ENCODE measurements at places on chromosomes 2 and 18.

DNA sequence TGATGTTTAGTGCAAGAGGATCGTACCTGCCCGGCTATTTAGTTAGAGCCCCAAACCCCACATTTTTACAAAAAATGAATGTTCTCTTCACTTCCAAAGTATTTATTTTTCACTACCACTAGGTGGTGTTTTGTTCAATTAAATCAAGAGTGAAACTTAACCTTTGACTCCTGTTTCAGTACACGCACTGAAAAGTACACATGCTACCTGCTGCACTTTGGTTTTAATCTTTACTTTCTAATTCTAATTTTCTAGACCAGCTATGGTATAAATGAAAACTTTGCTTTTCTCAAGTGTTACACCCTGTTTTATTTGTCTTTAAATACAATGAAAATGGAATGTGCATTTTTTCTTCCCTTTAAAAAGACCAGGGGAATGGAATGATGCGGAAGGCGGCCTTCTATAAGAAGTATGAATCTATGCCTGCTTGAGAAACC, 31.4 kb upstream of the CHN1 start:
- DNase-seq: peak; percentile 47

DNA sequence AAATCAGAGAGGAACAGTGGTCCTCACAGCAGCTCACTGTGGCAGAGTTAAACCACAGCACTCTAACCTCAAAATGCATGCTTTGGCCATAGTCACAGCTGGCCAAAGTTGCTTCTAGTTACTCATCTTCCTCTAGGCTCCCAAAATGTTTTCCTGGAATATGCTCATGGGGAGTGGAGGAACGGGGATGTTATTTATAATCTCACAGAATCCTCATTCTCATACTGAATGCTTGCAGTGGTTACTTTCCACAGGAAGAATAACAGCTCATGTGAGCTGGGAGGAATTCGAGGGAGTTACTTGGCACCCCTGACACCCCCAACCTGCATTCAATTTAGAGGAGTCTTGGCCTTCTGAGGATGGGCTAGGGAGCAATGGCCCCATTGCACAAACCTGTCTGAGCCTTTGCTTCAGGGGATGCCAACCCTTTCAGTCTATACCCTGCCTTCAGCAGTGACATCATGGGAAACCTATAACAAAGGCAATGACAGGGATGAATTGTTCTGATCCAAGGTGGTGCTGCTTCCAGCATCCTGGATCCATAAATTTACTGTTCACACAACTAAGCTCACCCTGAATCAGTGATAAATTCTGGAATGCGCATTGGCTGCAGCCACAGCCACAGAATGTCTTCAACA, 22.4 kb upstream of the CCBE1 start:
- no peak for DNase-seq

DNA sequence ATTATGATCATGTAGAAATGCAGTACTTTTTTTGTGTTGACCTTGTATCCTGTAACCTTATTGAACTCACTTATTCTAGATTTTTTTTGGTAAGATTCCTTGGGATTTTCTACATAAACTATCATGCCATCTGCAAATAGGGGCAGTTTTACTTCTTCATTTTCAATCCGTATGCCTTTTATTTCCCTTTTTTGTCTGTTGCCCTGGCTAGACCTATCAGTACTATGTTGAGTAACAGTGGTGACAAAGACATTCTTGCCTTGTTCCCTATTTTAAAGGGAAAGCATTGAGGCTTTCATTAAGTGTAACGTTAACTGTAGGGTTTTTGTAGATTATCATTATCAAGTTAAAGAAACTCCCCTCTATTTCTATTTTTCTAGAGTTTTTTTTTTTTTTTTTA, 92.3 kb downstream of the LYPD1 start:
- DNase-seq: no peak

- no peak for DNase-seq
Observed at GRCh38 chr2:32835148-32835547, 111.6 kb upstream of the LTBP1 start.

DNA sequence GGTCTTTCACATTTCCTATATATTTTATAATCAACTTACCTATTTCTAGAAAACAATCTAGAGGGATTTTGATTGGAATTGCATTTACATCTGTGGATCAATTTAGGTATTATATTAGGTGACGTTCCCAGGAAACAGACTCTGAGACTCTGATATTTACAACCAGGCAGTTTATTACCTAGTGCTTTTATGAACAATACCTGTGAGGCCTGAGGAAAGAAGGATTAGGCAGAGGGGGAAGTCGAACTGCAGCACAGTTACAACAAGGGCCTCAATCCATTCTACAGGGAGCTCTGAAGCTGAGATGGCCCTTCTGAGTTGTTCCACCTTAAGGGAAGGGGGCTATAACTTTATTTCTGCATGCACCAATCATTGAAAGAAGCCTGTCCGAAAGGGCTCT, 206.9 kb downstream of the MYO1B start:
- DNase-seq: no peak

GRCh38 chr2:120224735-120225548, 1.7 kb upstream of the TMEM185B start:
- DNase-seq: no peak

DNA sequence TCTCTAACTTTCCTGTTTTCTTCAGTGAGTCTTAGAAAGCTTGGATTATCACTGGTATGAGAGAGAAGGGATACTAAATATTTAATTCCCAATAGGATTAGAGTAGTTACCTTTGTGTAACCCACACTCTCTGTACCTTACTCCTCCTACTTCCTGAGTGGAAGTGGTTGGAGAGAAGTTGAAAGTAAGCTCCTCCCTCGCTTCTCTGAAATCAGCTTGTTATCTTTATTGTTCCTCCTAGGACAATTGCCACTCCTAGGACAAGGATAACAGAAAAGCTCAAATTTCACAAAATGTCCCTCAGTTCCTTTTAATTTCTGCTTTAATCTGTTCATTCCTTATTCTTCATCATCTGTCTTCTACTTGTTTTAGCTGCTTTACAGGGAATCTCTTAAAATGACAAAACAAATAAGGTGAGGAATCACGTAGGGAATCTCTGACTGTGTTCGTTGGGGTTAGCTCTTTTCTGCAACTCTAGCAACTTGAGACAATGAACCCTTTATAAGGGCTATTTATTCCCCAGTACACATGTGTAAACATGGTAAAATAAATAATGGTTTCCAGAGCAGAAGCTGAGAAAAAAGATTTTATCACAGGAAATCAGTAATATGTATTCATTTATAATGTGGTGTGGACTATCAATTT, 8.6 kb downstream of the ITPRID2 start:
- no peak for DNase-seq

GRCh38 chr2:175690113-175690837, 311.8 kb downstream of the LNPK start:
- DNase-seq: peak; percentile 74

- DNase-seq: no peak
Observed at GRCh38 chr2:127093648-127094210, 13.2 kb downstream of the BIN1 start.

GRCh38 chr18:76956648-76957047, 134.3 kb downstream of the ZNF236 start:
- DNase-seq: no peak

DNA sequence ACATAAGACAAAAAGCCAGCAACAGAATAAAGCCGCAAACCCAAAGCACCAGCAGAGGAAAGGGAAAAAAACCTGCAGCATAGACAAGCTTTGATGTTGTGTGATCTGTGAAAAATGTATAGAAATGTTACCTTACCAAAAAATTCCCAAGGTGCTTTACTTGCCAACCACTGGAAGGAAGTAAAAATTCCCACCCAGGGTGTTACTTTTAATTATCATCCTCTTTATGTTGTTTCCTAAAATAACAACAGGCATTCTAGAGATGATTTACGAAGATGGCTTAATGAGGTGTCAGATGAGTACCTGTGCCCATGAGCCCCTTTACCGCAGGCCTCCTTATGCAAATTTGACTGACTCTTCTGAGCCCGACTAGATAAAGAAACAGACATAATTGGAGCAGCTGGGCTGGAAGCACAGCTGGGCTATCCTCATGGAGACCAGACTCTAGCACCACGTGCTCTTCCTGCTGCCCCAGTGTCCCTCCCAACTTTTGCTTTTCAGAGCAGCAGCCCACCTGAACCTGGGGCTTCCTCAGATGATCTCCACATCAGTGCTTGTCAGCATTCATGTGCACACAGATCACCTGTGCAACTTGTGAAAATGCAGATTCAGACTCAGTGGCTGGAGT, 41.5 kb downstream of the SRSF7 start:
- DNase-seq: no peak

DNA sequence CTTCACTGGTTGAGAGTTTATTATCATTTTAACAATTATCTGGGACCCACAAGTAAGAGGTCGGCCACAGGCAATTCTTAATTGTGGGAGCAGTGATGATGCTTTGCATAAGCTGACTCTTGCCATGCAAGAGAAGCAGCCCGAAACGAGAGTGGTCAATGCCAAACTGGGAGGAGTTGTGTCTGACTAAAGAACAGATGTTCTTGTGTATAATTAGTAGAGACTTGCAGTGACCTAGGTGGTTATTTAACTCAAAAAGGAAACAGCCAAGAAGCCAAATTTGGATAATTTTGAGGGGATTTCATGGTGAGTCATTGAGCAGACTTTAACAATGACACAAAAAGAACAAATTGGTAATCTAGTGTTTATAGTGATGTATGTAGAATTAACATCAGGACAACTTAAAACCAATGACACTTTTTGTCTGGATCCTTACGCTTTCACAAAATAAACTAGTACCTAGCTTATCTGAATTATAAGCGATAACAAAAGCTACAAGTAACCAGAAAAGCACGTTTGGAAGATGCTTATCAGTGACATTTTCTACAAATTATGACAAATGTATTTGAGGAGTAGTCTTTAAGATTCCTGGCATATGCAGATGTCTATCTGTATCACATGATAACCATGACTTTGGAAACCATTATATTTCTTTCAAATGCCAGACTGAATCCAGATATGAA, 184.7 kb upstream of the DLGAP1 start:
- DNase-seq: no peak

- no peak for DNase-seq
Observed at GRCh38 chr2:133420788-133421187, 147.5 kb downstream of the NCKAP5 start.

DNA sequence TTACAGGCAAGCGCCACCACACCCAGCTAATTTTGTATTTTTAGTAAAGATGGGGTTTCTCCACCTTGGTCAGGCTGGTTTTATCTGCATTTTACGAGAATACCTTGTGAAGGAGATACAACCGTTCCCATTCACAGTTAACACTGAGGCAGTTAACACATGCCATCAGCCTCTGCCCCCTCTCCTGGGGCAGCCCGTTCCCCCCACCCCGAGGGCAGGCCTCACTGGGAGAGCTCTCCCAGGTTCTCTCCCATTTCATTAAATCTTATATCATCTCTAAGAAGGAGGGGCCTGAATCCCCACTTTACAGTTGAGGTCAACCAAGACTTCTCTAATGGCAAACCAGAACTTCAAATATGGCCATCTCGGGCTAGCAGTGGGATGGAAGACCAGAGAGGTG, 95.0 kb upstream of the ST3GAL5 start:
- DNase-seq: no peak

- no peak for DNase-seq
Observed at GRCh38 chr18:68034296-68034695, 517.8 kb upstream of the DSEL start.

- no peak for DNase-seq
Observed at GRCh38 chr18:22387364-22387763, 30.4 kb downstream of the CTAGE1 start.

GRCh38 chr2:108643261-108643849, 75.9 kb upstream of the RANBP2 start:
- DNase-seq: no peak

DNA sequence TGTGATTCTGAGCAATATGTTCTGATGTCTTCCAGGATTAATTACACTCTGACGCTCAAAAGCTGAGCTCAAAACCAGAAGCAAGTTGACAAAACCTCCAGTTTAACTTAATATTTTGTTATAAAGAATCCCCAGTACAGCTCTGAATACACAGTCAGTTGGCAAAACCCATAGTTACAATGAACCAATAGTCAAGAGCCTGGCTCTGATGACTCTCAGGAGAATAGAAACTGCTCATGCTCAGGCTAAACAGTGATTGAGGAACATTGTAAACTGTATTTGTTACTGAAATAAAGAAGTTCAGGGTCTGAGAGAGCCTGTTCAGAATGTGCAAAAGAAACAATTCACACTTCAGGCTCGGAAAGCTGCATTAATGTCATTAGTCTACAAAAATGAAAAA, 1565.9 kb downstream of the SUCLG1 start:
- DNase-seq: no peak

GRCh38 chr2:149077861-149078260, 39.4 kb downstream of the LYPD6B start:
- DNase-seq: no peak

DNA sequence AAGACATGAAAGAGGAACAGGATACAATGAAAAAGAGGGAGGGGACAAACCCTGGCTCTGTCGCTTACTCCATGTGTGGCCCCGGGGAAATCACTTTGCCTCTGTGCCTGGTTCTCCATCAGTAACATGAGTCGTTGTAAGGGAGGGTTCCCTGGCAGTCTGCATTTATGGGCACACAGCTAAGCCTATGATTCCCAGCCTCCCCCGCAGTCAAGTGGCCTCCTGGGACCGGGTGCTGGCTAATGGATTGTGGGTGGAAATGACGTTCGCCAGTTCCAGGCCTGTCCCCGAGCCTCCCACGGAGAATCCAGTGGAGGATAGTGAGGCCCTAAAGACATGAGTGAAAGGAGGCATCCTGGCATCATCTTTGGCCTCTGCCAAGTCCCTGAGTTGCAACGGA, 42.7 kb downstream of the SFXN5 start:
- no peak for DNase-seq

DNA sequence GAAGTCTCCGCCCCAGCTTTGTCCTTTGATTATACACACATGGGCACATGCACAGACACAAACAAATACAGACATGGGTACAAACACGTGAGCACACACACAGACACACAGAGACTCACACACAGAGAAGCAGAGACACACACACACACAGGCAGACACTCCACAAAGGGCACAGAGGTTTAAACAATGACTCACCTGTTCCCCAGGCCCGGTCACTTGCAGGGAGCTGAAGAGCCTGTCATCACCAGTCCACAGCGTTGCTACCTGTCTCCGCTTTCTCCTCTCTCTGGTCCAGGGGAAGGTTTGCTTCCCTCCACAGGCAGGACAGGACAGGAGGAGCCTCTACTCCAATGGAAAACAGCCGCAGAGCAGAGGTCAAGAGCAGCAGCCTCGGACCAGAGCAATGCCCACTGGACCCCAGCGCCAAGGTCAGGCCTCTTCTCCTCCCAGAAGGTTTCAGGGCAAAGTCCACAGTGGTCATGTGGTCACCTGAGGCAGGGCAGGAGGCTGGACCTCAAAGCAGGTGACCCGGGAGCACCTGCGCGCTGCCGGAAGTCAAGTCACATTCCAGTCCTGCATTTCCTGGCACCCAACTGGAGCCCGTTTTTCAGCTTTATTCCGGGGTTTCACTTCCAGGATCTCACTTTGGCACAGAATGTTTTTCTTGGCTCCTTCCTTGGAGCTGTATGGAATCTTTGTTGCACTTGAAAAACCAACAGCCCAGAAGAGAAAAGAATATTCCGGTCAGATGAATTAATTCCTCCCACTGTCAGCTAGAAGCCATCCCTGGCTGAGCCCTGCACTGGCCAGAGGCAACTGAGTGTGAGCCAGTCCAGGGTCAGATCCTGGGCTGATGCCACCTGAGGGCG, at the start of gene RAB17:
Gene RAB17 (minus strand): TSS at position 463 of the 869 bp plus-strand sequence. CDS start 4,580 bp downstream, outside the sequence.
- DNase-seq: peak; percentile 71
